ENCODE measurements at places on chromosomes 2 and 18. TPM values are rescaled to one million over a fixed set of nuclear protein-coding genes. Genes with fewer than 3 reads are reported as not detected.

The ALKAL2 gene
- total RNA-seq, result not detected

DNA sequence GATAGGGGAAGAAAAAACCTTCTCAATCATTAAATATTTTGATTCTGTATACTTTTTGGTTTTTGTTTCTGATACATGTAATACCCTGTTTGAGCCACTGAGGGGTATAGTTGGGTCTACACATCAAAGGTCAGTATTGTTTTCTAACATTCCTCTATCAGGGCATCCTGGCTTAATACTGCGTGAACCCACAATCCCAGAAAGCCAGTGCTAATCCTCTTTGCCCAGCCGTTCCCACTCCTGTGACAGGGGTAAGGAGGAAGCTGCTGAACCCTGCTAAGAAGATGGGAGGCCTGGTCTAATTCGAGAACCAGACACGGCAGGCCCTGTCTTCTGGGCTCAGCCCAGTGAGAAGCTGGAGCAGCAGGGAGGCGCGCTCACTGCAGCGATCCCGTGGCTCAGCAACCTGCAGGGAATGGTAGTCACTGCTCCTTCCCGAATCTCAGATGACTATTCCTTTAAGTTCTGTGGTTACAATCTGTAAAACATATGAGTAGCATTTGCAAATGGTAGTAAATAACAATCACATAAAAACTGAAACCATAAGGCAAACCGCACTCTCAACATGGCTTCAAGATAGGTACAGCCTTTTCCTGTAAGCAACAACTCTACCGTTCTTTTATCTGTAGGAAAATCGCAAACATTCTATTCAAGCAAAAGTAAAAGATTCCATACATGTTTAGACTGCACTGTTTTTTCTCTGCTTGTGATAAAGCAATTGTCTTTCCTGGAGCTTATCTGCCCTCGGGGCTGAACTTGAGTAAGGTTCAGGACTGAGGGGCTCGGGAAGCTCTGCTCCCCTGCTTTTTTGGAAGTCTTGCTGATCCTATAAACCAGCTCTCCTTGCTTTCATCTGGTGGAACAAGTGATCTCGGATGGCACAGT lies 87.0 kb downstream of the EPB41L3 start:
- H3K27me3 ChIP-seq, result no peaks in the 10 kb centered on the region
- no peaks in the 10 kb centered on the region for H3K36me3 ChIP-seq
- peak overlapping the region; percentile 80 for H3K27ac ChIP-seq
- no peak for DNase-seq

- H3K36me3 ChIP-seq, result no peaks in the 10 kb centered on the region
- no peak overlapping the region for H3K4me3 ChIP-seq
- H3K27ac ChIP-seq, result no peak overlapping the region
- no peak for DNase-seq
Observed at GRCh38 chr2:153134725-153135124, 343.8 kb downstream of the RPRM start.

DNA sequence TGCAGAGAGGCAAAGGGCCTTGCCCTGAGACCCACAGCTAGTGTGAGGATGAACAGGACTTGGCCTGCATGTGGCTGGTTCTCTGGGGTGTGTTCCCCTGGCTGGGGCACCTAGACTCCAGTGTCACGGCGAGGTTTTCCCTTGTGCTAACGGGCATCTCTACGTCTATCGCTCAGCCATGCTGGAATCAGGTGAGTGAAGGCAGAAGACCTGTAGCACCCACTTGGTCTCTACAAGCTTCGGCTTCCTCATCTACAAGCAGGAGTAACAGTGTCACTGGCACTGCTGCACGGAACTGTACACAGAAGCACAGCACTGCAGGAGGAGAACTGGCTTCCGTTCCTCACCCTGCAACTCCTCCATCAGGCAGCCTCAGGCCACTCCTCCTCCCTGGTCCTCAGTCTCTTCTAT lies 30.6 kb downstream of the HS1BP3 start:
- DNase-seq, result no peak
- H3K27me3 ChIP-seq, result no peaks in the 10 kb centered on the region
- H3K36me3 ChIP-seq, result no peaks in the 10 kb centered on the region
- H3K4me3 ChIP-seq, result no peak overlapping the region

DNA sequence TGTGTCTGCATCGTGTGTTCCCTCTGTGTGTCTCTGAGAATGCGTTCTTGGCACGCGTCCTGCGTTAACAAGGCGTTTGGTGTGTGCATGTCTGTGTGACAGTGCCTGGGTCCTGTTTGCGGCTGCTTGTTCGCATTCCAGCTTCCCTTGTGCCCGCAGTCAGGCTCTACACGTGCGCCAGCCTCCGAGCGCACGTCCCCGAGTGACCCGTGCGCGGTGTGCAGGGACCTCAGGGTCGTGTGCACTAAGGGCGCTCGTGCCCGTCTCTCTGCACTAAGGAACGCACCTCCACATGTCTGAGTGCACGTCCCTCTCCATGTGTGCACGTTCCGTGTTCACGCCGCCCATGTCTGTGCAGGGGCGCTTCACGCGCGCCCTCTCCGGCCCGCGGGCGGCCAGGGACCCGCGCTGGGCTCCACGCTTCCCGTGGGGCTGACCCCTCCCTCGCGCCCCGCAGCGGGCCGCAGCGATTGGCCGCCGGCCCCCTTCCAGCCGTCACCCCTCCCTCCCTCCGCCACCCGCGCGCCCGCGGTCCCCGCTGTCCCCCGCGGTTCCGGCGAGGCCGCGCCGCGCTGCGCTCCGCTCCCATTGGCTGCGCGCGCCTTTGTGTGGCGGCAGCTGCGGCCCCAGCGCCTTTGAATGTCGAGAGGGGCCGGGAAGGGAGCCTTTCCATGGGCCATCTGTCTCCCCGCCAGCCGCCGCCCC lies 229.4 kb downstream of the HAUS1 start:
- peaks cover 18% of the 10 kb centered on the region for H3K4me1 ChIP-seq
- peak; percentile 46 for DNase-seq
- no peaks in the 10 kb centered on the region for H3K27me3 ChIP-seq
- H3K4me3 ChIP-seq, result peak overlapping the region; percentile 68
- 0 out of 2 replicates have a peak overlapping the region, but pooled peaks have one; percentile 9 for H3K27ac ChIP-seq
- H3K36me3 ChIP-seq, result no peaks in the 10 kb centered on the region

GRCh38 chr2:154623819-154624218 lies 74.7 kb upstream of the KCNJ3 start:
- H3K4me3 ChIP-seq, result no peak overlapping the region
- peak; percentile 49 for DNase-seq
- no peaks in the 10 kb centered on the region for H3K4me1 ChIP-seq
- H3K27me3 ChIP-seq, result no peaks in the 10 kb centered on the region

DNA sequence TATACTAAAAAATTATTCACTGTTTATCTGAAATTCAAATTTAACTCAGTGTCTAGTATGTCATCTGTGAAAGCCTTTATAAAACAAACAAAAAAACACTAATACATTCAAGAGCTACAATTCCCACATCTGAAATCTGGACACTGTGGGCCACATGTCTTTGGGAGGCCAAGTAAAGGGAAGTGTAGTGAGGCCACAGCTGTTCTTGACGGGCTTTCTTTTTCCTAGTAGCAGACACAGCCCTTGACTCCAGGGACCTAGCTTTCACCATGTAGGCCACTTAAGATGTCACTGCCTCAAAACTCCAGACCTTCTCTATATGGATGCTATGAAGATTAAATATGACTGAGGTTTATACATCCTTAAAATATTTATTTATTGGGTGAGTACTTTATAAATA lies 91.1 kb downstream of the RBMS1 start:
- peaks cover 63% of the 10 kb centered on the region for H3K4me1 ChIP-seq
- H3K27ac ChIP-seq, result no peak overlapping the region
- H3K36me3 ChIP-seq, result no peaks in the 10 kb centered on the region
- no peak for DNase-seq

Measured in PC-3 (cell line).